ENCODE measurements at places on chromosomes 6 and 20.

DNA sequence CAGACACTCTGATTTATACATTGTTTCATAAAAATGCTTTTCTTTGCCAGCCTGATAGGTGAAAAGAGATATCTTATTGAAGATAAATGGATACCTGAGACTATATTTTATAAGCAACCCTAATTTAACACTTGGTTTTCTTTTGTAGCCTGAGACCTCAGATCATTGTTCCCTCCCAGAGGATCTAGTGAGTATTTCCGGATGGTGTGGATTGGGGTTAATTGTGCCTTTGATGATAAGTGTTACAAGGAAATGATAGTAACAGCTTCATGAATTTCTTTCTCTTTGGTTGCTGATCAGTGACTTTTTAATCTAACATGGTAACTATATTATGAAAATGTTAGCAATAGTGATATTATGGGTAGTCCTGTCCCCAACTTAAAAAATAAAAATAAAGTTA, 30.4 kb downstream of the KDM1B start:
- no peak for DNase-seq

GRCh38 chr6:35089935-35090505, 51.1 kb downstream of the TCP11 start:
- DNase-seq, result no peak

GRCh38 chr20:34295284-34295683, 7.9 kb downstream of the AHCY start:
- no peak for DNase-seq

- DNase-seq, result no peak
Observed at GRCh38 chr6:76839505-76839904, 623.8 kb downstream of the HTR1B start.

GRCh38 chr6:15586503-15586902, 76.3 kb downstream of the DTNBP1 start:
- no peak for DNase-seq

DNA sequence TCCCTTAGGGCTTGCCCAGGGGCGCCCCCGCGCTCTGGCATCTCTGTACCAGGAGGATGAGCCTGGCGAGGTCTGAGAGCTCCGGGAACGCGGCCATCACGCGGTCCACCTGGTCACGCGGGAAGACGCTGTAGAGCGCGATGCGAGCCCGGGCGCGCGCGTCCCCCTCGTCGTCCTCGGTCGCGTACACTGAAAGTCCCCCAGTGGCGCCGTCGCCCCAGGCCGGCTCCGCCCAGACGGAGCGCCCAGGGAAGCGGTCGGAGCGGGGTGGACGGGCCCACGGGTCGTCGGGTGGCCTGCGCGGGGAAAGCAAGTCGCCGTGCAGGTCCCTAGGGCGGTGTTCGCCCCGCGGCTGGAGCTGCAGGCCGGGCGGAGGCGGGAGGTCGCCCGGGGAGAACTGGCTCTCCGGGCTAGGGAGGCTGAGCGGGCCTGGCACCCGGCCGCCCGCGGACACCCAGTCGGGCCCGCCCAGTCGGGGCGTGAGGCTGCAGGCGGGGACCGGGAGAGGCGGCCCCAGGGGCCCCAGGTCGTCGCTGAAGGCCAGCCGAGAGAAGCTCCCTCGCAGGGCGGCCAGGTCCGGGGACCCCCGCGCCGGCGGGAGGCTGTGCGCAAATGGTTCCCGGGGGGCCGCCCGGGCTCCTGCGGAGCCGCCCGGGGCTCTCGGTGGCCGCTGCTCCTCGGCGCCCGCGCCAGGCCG, 34.0 kb downstream of the ZC3H12D start:
- DNase-seq, result no peak

DNA sequence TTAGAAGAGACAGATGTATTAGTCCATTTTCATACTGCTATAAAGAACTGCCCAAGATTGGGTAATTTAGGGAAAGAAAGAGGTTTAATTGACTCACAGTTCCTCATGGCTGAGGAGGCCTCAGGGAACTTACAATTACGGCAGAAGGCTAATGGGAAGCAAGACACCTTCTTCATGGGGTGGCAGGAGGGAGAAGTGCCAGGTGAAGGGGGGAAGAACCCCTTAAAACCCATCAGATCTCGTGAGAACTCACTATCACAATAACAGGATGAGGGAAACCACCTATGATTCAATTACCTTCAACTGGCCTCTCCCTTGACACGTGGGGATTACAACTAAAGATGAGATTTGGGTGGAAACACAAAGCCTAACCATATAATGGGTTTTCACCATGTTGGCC, 28.9 kb upstream of the PNRC1 start:
- DNase-seq, result no peak

DNA sequence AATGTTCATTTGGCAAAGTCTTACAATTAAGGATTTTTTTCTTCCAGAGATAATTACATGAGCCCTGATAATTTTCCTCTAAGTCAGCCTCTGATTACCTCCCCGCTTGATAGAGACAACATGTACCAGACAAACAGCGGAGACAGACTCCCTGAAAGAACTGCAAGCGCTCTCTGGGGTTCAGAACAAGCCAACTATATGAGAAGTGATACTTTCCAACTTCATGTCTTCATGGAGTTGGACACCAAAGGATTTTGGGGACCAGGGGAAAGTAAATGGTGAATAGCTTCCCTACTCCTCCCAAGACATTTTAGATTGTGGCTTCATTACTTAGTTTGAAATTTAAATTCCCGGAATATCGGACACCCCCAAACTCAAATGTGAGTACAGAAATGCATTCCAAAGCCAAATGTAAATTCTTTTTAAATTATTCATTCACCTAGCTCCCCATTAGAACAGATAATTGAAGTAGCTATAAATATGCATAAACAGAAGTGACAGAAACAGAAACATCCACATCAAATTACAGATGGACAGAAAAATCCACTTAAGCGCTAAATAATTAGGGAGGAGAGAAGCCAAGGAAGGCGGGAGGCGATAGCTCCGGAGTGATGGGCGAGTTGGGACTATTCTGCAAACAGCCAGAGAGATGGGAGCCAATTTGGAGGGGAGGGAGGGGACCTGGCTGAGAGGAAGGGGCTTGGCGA, 129.7 kb upstream of the AKAP12 start:
- no peak for DNase-seq

- DNase-seq, result no peak
Observed at GRCh38 chr6:161434350-161434749, 160.5 kb upstream of the AGPAT4 start.

DNA sequence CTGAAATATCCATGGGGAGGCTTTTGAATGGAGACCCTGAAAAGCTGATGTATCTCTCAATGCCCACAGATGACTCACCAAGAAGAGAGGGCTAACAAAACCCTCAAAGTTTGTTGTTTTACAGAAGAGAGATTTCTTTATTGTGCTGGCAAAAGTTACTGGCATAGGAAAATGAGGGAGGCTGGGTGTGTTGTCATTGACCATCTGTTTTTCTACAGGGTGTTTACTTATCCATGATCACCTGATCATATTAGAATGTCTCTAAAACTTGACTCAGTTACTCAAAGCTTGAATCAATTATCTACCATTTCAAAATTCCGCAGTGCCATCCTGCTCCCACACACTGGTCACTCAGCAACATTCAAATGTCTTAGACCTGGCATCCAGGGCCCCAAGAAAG, 9.8 kb downstream of the NCOA6 start:
- no peak for DNase-seq

DNA sequence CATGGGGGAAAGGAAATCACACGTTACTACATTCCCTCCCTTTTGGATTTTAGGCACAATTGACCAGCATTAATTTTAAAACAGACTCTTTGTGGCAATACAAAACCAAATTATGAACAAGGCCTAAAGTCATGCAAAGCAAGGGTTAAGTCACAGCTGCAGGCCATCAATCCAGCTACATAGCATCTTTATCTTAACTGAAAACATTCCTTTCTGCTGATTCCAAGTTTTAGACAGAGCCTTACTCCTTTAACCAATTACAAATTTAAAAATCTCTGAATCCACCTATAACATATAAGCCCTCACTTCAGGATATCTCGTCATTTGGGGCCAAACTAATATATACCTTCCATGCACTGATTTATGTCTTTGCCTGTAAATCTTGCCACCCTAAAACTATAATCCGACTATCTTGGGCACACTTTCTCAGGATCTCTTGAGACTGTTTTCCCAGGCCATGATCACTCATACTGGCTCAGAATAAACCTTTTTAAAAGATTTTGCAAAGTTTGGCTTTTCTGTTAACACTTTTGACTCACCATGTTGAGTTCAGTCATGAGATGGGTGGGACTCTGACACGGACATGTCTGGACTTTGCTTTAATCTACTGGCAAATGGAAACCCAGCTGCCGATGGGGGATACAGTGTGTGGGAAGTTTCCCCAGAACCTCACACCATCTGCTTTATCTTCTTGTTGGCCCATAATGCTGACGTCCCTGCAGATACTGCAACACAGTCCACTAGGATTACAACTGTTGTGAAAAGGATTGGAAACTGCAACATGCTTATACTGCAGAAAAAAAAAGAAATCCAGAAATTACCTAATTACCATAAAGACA, 757.0 kb downstream of the PTPRT start:
- DNase-seq, result no peak

Data from activated CD8-positive, alpha-beta memory T cell treated with anti-CD3 and anti-CD28 coated beads for 1 hour (primary cell).